ENCODE measurements at places on chromosomes 16 and 17. TPM values are rescaled to one million over a fixed set of nuclear protein-coding genes. Genes with fewer than 3 reads are reported as not detected.

DNA sequence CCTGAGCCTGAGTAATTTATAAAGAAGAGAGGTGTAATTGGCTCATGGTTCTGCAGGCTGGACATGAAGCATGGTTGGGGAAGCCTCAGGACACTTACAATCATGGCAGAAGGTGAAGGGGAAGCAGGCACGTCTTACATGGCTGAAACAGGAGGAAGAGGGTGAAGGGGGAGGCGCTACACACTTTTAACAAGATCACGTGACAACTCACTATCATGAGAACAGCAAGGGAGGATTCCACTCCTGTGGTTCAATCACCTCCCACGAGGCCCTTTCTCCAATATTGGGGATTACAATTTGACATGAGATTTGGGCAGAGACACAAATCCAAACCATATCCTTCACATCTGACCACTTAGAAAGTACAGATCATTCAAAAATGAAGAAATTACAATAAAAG lies 110.6 kb upstream of the SHISA6 start:
- H3K4me3 ChIP-seq = no peak overlapping the region
- H3K4me1 ChIP-seq = no peaks in the 10 kb centered on the region

Gene IL34
- 0.18 TPM for polyA plus RNA-seq

DNA sequence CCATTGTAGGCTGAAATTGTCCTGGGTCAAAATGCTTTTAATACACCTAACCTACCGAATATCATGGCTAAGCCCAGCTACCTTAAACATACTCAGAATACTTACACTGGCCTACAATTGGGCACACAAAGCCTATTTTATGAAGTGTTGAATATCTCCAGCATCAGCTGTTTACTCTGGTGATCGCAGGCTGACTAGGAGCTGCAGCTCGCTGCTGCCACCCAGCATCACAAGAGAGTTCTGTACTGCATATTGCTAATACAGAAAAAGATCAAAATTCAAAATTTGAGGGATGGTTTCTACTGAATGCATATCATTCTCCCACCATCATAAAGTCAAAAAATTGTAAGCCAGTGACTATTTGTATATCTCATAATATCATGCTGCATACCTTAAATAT lies 55.3 kb downstream of the ULK2 start:
- no peak overlapping the region for H3K4me3 ChIP-seq
- no peak for DNase-seq
- H3K36me3 ChIP-seq = peaks cover 39% of the 10 kb centered on the region
- no peak overlapping the region for H3K27ac ChIP-seq

Gene PPP1R9B
- 35.2 TPM for polyA plus RNA-seq

DNA sequence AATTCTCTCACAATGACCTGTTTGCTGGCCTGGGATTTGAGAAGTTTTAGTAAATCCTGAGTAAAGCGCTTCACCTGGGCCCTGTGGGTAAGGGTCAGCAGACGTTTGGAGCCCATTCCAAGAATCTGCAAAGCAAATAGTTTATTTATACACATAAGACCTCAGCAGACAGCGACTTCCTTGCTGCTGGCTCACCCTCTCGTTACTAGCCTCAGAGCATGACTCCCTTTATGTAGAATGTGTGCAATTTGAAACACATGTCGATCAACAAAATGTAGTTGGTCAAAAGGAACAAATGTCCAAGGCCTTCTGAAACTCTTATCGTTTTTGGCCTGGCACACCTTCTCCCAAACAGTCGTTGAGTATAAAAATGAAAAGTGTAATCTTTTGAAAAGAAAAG lies 31.3 kb downstream of the MARF1 start:
- peaks cover 67% of the 10 kb centered on the region for H3K36me3 ChIP-seq
- no peaks in the 10 kb centered on the region for H3K4me1 ChIP-seq
- DNase-seq = no peak
- H3K27me3 ChIP-seq = no peaks in the 10 kb centered on the region
- H3K27ac ChIP-seq = no peak overlapping the region
- no peak overlapping the region for H3K4me3 ChIP-seq

DNA sequence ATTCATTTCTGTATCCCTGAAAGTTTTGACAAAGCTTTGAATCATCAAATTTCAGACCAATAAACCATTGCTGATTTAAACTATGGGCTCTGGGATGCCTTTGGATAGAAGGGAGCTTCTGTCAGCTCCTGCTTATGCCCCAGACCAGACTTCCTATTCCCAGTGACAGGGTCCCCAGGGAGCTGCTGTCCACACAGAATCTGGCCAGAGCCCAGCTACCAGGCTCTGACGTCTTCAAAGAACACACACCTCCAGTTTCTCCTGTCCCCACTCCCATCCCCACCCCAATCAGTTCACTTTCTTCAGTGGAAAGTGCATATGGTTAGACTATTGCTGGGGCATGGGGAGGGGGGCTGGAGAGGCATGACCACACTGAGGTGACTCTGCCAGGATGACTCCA lies 51.6 kb upstream of the SREBF1 start:
- H3K36me3 ChIP-seq = peaks cover 54% of the 10 kb centered on the region
- DNase-seq = no peak
- H3K4me1 ChIP-seq = no peaks in the 10 kb centered on the region
- H3K4me3 ChIP-seq = no peak overlapping the region
- H3K27ac ChIP-seq = no peak overlapping the region

Gene HOXB6
- polyA plus RNA-seq = not detected

Gene KRTAP4-1
- polyA plus RNA-seq = not detected

Gene KRT35
- polyA plus RNA-seq = not detected

- H3K36me3 ChIP-seq = no peaks in the 10 kb centered on the region
- DNase-seq = no peak
- H3K4me3 ChIP-seq = no peak overlapping the region
- peaks cover 9% of the 10 kb centered on the region for H3K27me3 ChIP-seq
Measured at GRCh38 chr16:87615621-87616041, 13.3 kb downstream of the JPH3 start.

- no peaks in the 10 kb centered on the region for H3K4me1 ChIP-seq
- DNase-seq = no peak
- no peaks in the 10 kb centered on the region for H3K27me3 ChIP-seq
- H3K27ac ChIP-seq = no peak overlapping the region
Measured at GRCh38 chr17:76881408-76881807, 13.2 kb downstream of the MGAT5B start.

DNA sequence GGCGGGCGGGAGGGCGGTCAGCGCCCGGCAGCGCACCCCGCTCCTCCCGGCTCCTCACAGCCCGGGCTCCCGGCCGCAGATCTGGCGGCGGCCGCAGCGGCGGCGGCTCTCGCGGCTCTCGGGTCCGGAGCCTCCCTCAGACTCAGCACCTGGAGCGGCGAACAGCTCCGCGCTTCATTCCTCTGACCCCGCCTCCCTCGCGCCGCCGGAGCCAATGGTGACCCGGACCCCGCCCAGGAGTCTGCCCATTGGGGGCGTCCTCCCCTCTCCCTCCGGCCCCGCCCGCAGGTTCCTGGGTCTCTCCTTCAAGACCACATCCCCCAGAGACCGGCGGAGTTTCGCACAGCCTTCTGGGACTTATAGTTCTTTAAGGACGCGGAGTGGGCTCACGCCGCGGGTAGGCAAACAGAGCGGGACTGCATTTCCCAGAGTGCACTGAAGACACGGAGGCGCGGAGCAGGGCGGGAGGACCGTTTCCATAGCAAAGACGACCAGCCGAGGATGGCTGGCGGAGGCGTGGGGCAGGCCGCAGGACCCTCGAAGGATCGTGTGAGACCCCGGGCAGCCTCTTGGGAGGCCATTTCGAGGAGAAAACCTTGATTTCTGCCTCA lies at the start of gene SMPD3:
Gene SMPD3, minus strand, starts transcription at position 149 of the 611 bp plus-strand sequence. CDS start 76,327 bp downstream, outside the sequence.
- H3K27ac ChIP-seq = peak within 1 kb of the TSS; percentile 48
- peak within 1 kb of the TSS; percentile 67 for H3K4me3 ChIP-seq

- peaks cover 5% of the 10 kb centered on the region for H3K4me1 ChIP-seq
- H3K27me3 ChIP-seq = no peaks in the 10 kb centered on the region
- H3K36me3 ChIP-seq = peaks cover 24% of the 10 kb centered on the region
Measured at GRCh38 chr16:87441886-87442580, 49.9 kb downstream of the MAP1LC3B start.

Gene RUNDC3A
- 11.0 TPM for polyA plus RNA-seq

- H3K4me3 ChIP-seq = peak overlapping the region; percentile 29
- peak; percentile 75 for DNase-seq
- peaks cover 27% of the 10 kb centered on the region for H3K4me1 ChIP-seq
- H3K36me3 ChIP-seq = peaks cover 20% of the 10 kb centered on the region
- no peaks in the 10 kb centered on the region for H3K27me3 ChIP-seq
Measured at GRCh38 chr17:1365445-1366039, 34.5 kb downstream of the YWHAE start.

Gene MED13
- polyA plus RNA-seq = 6.3 TPM

GRCh38 chr17:64736804-64737492 lies 74.8 kb upstream of the SMURF2 start:
- H3K36me3 ChIP-seq = no peaks in the 10 kb centered on the region
- no peak overlapping the region for H3K4me3 ChIP-seq
- DNase-seq = peak; percentile 30
- no peak overlapping the region for H3K27ac ChIP-seq
- no peaks in the 10 kb centered on the region for H3K27me3 ChIP-seq
- peaks cover 34% of the 10 kb centered on the region for H3K4me1 ChIP-seq

GRCh38 chr17:66775271-66775670 lies 59.6 kb upstream of the CACNG5 start:
- peaks cover 77% of the 10 kb centered on the region for H3K36me3 ChIP-seq
- no peak overlapping the region for H3K4me3 ChIP-seq
- peak overlapping the region; percentile 78 for H3K27ac ChIP-seq
- DNase-seq = peak; percentile 57
- H3K27me3 ChIP-seq = no peaks in the 10 kb centered on the region

GRCh38 chr17:42107597-42108576 lies 4.6 kb downstream of the DHX58 start:
- H3K27ac ChIP-seq = no peak overlapping the region
- H3K4me3 ChIP-seq = peak overlapping the region; percentile 41
- DNase-seq = peak; percentile 100
- peaks cover 11% of the 10 kb centered on the region for H3K4me1 ChIP-seq
- H3K36me3 ChIP-seq = no peaks in the 10 kb centered on the region

- no peak for DNase-seq
- no peak overlapping the region for H3K27ac ChIP-seq
- peaks cover 8% of the 10 kb centered on the region for H3K36me3 ChIP-seq
- no peaks in the 10 kb centered on the region for H3K27me3 ChIP-seq
- no peak overlapping the region for H3K4me3 ChIP-seq
Measured at GRCh38 chr17:64399071-64399766, 8.6 kb upstream of the PECAM1 start.

DNA sequence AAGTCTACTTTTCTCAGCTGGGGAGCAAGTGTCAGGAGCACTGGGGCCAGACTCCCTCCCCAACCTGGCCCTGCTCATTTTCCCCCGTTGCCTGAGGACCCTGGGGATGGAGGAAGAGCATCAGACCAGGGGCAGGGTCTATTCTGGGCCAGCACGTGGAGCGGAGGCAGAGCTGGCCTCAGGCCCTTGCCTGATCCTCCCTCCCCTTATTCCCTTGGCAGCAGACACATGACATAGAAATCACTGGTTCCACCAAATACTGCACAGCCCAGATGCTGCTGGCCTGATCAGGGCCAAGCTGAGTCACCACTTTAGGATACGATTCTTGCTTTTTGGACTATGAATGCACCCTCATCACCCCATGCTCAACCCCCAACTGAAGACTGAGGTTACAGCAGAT lies 15.8 kb upstream of the AGRP start:
- no peaks in the 10 kb centered on the region for H3K36me3 ChIP-seq
- no peak overlapping the region for H3K27ac ChIP-seq
- H3K4me1 ChIP-seq = no peaks in the 10 kb centered on the region
- no peak for DNase-seq
- H3K27me3 ChIP-seq = no peaks in the 10 kb centered on the region

Gene TCAP
- 0.67 TPM for polyA plus RNA-seq

GRCh38 chr17:18248811-18249210 lies 9.7 kb downstream of the FLII start:
- peaks cover 79% of the 10 kb centered on the region for H3K36me3 ChIP-seq
- no peak for DNase-seq
- H3K4me1 ChIP-seq = no peaks in the 10 kb centered on the region
- no peak overlapping the region for H3K27ac ChIP-seq
- no peak overlapping the region for H3K4me3 ChIP-seq
- no peaks in the 10 kb centered on the region for H3K27me3 ChIP-seq

DNA sequence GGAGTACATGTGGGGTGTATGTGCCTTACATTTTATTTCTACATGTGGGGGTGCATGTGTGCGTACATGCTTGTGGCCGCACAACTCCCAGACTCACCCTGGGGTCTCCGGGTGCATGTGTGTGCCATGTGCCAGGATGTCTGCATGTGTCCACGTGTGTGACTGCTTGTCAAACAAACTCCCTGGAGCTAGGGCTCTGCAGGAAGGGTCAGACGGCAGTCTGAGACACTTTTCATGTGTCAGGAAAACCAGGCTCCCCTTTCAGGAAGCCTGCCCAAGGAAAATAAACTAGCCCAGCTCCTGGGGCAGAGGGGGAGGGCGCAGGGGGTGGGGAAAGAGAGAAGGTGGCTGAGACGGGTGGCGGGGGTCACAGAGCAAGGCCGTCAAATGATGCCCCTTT lies 44.7 kb downstream of the FZD2 start:
- peaks cover 21% of the 10 kb centered on the region for H3K4me1 ChIP-seq
- no peaks in the 10 kb centered on the region for H3K27me3 ChIP-seq
- H3K4me3 ChIP-seq = no peak overlapping the region
- no peak for DNase-seq
- H3K27ac ChIP-seq = no peak overlapping the region

DNA sequence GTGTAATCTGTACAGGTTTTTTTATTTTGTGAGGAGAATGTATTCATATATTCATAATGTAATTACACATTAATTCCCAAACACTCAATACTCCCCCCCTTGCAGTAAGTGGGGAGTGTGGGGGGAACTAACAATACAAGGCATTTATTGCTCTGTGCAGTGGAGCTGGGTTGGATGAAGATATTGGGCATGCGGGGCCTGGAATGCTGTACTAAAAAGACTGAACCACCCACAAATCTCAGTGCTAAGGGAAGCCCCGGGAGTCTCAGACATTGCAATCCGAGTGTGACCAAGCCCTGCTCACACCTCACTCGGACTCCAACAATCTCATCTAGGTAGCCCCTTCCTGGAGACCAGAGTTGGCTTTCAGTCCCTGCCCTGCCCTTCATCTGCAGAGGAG lies 6.0 kb downstream of the PLLP start:
- DNase-seq = no peak
- no peak overlapping the region for H3K27ac ChIP-seq
- no peaks in the 10 kb centered on the region for H3K36me3 ChIP-seq
- H3K27me3 ChIP-seq = no peaks in the 10 kb centered on the region
- H3K4me1 ChIP-seq = peaks cover 2% of the 10 kb centered on the region
- H3K4me3 ChIP-seq = no peak overlapping the region

Gene KCNH4
- 0.57 TPM for polyA plus RNA-seq

Gene GDPD1
- 1.5 TPM for polyA plus RNA-seq

DNA sequence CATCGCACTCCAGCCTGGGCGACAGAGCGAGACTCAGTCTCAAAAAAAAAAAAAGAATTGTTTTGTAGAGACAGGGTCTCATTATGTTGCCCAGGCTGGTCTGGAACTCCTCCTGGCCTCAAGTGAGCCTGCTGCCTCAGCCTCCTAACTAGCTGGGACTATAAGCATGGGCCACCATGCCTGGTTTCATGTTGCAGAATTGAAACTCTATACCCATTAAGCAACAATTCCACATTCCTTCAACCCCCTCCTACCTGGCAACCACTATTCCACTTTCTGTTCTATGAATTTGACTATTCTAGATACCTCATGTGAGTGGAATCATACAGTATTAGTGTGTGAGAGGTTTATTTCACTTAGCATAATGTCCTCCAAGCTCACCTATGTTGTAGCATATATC lies 24.5 kb downstream of the RNF135 start:
- H3K27me3 ChIP-seq = no peaks in the 10 kb centered on the region
- no peak for DNase-seq
- no peak overlapping the region for H3K27ac ChIP-seq

- no peak for DNase-seq
- no peaks in the 10 kb centered on the region for H3K27me3 ChIP-seq
- no peak overlapping the region for H3K27ac ChIP-seq
- H3K4me3 ChIP-seq = no peak overlapping the region
- peaks cover 6% of the 10 kb centered on the region for H3K36me3 ChIP-seq
Measured at GRCh38 chr16:9088848-9089247, 2.6 kb upstream of the HAPSTR1 start.
